Fibroblast of the aortic adventitia (primary cell): ENCODE measurements at places on chromosomes 2 and 18.

DNA sequence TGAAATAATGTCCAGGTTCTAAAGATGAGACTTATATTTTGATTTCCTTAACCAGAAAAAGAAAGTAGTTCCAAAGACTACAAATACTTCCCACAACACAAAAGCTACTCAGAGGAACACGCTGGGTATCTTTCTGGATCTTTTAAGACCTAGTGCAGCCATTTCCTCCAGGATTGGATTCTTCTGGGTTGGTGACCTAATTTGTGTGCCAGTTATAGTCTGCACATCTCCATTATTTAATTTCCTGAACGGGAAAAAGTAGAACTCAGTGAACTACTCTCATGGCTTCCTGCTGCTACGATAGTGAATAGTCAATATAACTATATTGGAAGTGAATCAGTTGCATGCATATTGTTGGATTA lies 1.5 kb downstream of the TMEM87B start:
- no peak for DNase-seq

GRCh38 chr2:102206666-102207341 lies 20.0 kb downstream of the IL1RL2 start:
- DNase-seq: no peak

- DNase-seq: no peak
These were observed 19.8 kb upstream of the BZW1 start for GRCh38 chr2:200791905-200792304.

DNA sequence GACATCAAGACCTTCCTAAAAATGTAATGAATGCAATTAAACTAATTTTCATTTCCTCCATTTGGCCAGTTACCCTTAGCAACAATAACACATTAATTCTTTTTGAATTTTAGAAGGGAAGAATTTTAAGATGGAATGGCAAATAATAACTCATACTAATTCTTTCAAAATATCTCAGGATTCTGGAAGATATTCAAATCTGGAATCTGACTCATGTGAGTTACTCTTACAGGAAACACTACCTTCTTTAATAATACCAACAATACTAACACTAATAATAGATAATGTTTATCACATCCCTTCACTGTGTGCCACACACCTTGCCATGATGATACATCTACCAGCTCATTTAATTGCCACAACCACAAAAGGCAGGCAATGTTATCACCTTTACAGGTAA lies 46.4 kb downstream of the ZNF521 start:
- peak; percentile 52 for DNase-seq

DNA sequence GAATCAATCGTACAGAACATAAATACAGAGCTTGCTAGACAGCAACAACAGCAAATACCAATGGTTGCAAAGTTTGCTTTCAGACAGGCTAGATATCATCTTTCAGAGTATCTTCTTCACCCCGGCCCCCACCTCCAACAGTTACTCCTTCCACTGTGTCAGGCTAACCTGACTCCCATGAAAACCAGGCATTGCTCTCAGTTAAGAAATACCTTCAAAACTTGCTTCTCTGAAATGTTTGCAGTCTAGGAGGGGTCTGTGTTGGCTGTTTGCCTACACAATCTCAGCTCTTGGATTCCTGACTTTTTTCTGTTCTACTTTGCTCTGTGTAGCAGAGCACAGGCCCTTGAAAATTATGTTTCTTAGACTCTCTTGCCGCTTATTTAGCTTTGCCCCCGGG lies 599.5 kb upstream of the SYT4 start:
- no peak for DNase-seq

GRCh38 chr2:40329739-40330030 lies 122.2 kb downstream of the SLC8A1 start:
- no peak for DNase-seq

GRCh38 chr18:39318462-39318861 lies 1752.9 kb upstream of the CELF4 start:
- DNase-seq: no peak

DNA sequence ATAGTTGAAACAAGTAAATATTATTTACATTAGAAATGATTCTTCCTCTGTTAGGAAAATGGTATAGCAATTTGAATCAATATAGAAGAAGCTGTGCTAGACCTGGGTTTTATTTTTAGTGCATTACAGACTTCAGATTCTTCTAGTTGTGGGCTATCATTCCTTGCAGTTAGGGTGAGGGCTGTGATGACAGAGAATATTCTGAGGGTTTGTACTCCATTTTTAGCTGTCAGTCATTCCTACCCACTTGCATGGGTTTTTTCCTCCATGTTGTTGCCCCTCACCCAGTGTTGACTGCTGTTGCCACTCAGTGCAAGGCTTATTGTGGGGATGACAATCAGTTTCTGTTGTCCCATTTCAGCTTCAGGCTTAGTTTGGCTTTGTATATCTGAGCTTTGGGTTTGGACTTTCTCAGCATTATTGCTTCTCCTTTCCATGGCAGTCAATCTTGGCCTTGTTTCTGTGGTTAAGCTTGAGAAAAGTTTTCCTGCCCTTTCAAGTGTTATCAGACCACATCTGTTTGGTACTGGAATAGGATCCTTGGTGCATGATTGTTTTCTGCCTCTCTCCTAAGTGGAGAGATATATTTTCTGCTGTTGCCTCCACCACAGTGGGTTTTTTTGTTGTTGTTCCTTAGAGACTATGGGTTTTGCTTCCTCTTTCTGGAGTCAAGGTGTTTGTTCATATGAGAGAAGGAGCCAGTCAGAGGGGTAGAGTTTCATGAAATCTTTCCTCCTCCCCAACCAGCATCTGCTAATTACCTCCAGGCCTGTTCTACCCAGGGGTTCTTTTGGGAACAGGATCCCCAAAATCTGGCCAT lies 312.7 kb upstream of the CWC22 start:
- no peak for DNase-seq

DNA sequence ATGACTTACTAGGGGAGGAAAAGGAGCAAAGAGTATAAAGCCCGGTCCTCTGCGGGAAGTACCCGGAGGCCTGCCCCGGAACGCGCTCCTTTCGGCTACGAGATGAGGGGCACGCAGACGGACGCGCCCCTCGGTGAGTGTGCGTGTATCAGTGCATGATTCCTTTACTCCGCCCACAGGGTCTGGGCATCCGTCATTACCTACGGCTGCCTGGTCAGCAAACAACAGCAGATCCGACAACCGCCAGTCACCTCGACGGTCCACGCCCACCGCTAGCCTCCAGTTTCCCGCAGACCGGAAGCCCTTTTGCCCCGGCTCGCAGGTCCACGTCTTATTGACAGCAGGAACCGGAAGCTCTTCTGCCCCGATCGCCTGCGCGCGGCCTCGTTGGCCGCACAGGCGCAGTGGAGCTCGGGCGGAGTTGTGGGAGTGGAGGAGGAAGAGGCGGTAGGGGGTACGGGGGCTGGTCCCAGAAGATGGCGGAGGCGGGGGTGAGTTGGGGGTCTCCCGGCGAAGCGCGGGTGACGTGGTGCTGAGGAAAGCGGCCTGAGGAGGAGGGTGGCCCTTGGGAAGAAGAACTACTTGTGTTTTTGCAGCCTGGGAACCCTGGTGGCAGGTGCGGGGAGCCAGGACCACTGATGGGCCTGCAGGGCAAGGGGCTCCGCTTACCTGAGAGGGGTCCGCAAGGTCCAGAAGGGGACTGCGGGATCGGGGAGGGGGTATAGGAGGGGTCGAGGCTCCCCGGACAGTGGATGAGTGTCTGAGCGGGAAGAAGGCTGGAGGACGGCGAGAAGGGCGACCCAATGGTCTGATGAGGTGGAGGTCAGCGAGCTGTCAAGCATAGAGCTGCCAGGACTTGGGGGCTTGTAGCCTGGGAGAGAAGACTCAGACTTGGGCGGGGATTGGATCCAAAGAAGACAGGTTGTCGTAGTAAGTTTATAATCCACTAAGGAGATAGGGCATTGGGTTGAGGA lies at the start of gene INSIG2:
Gene INSIG2 (plus strand): TSS at position 421 of the 974 bp plus-strand sequence. CDS start 8,086 bp downstream, outside the sequence.
- DNase-seq: peak; percentile 89

GRCh38 chr2:222213049-222213448 lies 85.7 kb downstream of the PAX3 start:
- DNase-seq: no peak

DNA sequence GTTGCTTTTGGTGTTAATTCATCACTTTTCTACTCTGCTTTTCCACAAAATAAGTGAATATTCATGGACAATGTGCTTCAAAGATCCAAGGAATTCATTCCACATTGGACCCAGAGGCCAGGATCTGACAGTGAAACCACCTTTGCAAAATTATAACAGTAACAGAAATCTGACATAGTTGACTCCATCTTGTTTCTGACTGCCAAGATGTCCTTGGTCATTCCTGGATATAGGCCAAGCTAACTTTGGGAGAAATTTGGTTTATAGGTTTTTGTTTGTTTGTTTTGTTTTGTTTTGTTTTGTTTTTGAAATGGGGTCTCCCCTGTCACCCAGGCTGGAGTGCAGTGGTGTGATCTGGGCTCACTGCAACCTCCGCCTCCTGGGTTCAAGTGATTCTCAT lies 10.3 kb downstream of the MPPE1 start:
- no peak for DNase-seq
